ENCODE measurements at places on chromosomes 13 and 19.

GRCh38 chr13:66640231-66640630 lies 589.9 kb downstream of the PCDH9 start:
- DNase-seq, result no peak

GRCh38 chr13:98228661-98229341 lies 51.7 kb upstream of the RNF113B start:
- no peak for DNase-seq

GRCh38 chr19:292951-293350 lies 1.7 kb upstream of the PLPP2 start:
- no peak for DNase-seq

- no peak for DNase-seq
These were observed 6.7 kb upstream of the DIAPH3 start for GRCh38 chr13:60170414-60170813.

DNA sequence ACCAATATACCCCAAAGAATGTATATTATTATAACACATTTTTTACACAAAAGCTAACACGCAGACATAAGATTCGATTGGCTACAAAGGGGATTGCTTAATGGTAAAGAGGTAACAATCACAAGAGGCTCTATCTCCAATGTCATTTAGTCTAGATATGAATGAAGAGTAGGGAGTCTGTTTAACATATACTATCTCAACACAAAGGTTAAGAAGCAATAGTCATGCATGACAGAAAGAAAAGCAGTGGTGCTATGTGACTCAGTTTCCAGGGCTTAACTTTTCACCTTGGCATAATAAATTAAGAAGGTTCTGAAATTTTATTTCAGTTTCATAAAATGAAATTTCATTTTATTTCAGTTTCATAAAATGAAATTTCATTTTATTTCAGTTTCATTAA lies 33.3 kb downstream of the UFM1 start:
- no peak for DNase-seq

DNA sequence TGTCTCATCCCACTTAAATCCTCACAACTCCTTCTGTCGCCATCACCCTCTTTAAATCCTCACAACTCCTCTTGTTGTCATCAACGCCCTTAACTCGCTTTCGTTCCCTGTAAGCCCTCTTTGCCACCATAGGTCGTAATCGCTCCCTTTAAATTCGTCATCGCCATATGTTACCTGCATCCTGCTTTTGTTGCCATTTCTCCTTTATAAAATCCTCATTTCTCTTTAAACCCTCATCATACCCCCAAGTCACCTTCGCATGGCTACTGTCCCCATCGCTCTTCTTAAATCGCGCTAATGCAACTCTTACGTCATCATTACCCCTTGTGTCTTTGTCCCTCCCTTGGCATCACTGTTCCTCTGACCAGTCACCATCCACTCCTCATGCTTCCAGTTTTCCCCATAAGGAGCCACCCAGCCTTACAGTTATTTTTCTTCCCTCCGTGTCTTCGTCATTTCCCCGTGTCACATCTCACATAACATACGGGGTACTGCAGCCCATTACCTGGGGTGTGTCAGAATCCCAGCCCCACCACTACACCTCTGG lies 539 bp downstream of the PLD3 start:
- DNase-seq, result no peak

DNA sequence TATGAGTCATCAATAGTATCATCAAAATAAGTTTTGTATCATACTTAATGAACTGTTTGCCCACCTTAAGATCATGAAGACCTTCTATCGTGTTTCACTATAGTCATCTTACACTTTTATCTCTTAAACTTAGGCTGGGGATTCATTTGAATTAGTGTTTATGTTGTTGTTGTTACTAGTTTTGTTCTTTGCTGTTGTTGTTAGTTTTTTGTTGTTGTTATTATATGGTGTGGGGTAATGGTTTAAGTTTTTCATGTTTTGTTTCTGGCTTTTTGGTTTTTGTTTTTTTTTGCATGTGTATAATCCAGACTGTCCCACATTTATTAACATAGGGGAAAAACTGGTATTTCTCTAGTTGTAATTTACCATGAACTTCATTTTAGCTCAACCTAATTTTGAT lies 965.1 kb upstream of the MIR17HG start:
- no peak for DNase-seq

DNA sequence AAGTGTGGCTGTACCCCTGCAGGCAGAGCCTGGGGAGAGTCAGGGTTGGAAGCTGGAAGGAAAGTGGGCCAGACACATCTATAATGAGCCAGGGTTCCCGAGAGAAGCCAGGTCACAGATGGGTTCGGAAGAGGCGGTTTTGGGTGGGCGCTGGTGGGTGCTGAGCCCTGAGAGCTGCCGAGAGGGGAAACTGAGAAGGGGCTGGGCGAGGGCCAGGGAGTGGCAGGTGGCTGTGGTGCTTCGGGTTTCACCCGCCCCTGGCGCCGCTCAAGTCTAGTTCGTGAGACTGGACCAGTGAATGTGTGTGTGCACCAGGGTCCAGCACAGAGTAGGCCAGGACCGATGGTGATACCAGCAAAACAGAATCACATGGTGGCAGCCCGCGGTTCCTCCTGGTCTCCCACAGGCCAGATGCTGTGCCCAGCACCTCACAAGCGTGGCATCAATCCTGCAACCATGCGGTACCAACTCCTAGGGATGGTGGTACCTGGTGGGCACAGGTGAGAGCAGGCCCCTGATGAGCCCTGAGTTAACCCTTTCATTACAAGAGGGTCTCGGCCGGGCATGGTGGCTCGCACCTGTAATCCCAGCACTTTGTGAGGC lies 1.8 kb upstream of the LRRC4B start:
- no peak for DNase-seq

DNA sequence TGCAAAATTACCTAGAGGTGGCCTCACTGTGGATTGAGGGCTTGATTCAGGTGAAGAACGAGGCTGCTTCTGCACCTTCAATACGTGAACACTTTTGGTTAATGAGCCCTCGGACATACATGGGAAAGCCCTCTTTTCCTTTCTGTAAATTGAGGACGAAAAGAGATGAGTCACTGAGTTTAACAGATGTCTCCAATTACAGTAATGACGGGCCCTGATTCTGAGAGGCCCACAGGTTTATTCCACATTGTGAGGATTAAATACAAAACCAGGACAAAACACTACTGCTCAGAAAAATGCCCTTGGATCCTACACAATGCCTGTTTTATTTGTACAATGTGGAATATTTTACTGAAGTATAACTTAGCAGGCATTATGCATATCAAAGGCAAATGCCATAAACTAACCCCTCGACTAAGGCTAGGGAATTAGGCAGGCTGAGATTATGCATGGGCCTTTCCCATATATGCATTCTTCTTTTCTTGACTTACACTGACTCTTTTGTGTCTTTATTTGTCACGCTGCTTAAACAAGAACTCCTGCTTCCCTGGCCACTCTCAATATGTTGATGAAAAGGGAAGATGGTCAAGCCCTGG lies 819.9 kb downstream of the OLFM4 start:
- DNase-seq, result no peak

DNA sequence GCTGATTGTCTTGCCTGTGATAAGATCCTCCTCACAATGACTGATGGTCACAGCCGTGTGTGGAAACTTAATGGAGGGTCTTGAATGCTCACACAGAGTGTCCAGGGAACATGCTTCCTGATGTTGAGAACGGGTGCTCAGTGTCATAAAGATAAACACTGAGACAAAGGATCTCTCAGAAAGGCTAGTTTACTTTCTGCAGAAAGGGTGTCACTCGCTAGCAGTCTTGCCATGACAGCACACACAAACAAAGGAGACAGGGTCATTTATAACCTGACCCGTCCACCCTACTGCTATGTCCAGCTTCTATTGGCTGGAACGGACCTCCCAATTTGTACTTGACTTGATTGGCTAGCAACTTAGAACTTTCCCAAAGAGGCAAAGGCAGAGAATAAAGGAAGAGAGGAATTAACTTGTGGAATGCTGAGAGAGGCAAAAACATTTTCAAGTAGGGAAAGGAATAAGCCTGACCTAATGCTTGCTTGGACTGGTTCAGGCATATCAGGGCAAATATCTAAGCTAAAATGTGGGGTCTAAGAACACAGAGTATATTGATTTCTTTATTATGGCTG lies 39.0 kb upstream of the PSG9 start:
- no peak for DNase-seq

- no peak for DNase-seq
These were observed 14.5 kb downstream of the ARHGEF7 start for GRCh38 chr13:111129465-111130115.

GRCh38 chr13:73369095-73369494 lies 310.3 kb downstream of the KLF5 start:
- DNase-seq, result no peak

All from caudate nucleus (tissue), 63 donors.